ENCODE measurements at places on chromosomes 1 and 21.

DNA sequence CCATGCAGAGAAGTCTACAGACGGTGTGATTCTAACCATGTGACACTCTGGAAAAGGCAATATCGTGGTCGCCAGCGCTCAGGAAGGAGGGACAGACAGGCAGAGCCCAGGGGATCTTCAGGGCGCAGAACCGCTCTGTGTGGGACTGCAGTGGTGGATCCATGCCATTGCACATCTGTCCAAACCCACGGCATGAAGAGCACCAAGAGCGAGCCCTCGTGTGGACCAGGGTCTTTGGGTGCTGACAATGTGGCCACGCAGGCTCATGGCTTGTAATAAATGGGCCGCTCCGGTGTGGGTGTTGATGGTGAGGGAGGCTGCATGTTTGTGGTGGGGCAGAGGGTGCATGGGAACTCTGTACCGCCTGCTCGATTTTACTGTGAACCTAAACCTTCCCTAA, 25.3 kb upstream of the POFUT2 start:
- DNase-seq: no peak

DNA sequence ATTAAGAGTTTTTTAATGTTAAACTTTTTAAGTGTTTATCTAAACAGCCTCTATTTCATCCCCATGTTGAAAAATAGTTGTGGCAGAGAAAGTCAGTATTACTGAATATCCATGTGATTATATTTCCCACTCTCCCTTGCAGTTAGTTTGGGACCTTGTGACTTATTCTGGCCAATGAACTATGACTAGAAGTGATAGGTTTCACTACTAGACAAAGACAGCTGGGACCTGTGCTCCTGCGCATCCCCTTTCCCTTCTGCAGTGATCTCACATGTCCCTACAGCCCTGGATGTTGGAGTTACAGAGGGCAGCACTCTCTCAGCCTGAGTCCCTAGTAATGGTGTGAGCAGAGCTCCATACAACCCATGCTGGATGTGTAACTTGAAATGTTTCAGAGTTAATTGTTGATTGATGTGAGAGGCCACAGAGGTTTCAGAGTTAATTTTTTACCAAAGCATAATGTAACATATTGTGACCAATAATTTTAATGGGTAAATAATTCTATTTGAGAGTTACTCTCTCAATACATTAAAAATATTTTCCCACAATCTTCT, 18.7 kb upstream of the SAMD13 start:
- no peak for DNase-seq

- no peak for DNase-seq
Measured at GRCh38 chr21:37974081-37974480, 57.8 kb upstream of the KCNJ6 start.

- DNase-seq: peak; percentile 78
Measured at GRCh38 chr1:167517535-167518330, 596 bp downstream of the CD247 start.

- no peak for DNase-seq
Measured at GRCh38 chr1:4027492-4028138, 127.5 kb upstream of the C1orf174 start.

DNA sequence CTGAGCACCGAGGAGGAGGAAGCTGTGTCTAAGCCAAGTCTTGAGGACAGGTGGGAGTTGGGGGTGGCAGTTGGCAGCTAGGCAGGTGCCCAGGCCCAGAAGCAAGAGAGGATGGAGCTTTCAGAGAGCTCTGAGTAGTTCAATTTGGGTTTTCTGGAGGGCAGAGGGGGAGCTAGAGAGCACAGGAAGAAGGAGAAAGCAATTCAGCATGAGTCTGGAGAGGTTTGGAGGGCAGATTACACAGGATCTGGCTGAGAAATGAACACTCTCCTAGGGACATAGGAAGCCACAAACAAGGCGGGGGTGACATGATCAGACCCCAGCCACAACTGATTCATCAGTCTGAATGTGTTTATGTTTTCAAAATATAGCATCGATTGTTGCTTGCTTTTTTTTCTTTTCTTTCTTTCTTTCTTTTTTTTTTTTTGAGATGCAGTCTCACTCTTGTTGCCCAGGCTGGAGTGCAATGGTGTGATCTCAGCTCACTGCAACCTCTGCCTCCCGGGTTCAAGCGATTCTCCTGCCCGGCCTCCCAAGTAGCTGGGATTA, 23.8 kb downstream of the PTPRF start:
- DNase-seq: no peak

DNA sequence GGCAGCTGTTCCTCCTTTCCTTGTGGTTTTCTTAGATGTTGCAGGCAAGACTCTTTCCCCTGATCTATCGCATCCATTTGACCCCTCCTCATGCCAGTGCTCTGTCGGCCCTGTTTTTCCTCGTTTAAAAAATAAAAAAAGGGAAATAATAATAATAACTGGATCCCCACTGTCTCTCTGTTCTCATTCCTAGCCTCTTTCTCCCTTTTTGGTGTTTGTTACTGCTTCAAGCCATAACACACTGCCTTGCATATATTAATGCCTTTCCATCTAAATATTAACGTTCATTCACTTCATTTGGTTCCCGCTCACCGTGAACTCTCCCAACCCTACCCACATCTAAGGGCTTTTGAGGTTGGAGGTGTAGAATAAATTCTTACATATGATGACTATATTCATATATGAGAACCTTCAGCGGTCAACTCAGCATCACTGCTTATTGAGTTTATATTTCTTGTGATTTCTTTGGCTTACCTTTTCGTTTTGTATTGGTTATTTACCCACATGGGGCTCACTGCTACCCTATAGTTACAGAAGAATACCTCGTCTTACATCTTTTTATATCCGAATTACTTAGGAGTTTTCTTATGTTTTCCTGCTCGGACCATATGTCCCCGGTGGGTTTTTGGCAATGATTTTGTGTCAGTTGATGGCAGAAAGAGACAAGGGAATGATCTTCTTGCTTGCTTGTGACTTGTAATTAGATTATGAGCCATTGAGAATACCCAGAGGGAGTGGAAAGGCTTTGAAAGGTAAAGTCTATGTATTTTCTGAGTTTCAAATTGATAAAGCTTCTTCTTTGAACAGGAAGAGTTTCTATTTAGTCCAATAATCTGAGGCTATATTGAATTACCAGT, 805 bp downstream of the ATG4C start:
- no peak for DNase-seq

DNA sequence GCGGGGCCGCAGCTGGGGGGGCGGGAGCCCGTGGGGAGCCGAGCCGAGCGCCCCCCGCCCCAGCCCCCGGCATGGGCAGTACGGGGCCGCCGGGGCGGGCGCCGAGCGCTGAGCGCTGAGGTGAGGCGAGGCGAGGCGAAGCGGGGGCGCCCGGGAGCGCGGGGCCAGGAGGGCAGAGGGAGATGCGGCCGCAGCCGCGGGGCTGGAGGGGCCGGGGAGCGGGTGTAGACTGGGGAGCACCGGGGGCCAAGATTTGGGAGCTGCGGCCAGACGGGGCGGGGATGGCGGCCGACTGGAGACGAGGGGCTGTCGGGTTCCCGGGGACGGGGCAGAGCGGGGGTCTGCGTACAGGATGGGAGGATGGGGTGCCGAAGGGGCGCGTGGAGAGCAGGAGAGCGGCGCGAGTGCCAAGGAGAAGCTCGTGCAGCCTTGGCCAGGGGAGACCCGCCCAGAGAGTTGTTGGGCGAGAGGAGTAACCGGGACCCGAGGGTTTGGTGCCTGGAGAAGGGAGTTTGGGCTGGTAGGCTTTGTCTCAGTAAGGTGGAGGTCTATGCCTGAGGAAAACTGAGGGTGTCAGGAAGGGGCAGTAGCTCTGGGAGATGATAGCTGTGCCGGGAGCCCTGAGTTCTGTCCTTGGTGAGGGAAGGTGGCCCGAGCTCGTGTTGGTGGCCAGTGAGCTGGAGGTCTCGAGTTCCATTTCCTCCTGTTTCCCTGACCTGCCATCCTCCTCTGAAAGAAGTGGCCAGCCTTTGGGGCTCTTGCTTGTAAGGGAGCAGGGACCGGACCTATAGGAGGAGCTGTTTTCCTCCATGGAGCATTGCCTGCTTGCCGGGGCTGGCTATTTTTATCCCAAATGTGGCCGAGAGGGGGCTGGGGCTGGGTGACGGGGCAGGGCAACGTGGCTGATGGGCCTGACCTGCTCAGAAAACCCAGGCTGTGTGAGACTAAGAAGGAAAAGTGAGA, 539 bp downstream of the ATP8B2 start:
- no peak for DNase-seq

GRCh38 chr1:53737648-53738204, 1.2 kb downstream of the GLIS1 start:
- no peak for DNase-seq

DNA sequence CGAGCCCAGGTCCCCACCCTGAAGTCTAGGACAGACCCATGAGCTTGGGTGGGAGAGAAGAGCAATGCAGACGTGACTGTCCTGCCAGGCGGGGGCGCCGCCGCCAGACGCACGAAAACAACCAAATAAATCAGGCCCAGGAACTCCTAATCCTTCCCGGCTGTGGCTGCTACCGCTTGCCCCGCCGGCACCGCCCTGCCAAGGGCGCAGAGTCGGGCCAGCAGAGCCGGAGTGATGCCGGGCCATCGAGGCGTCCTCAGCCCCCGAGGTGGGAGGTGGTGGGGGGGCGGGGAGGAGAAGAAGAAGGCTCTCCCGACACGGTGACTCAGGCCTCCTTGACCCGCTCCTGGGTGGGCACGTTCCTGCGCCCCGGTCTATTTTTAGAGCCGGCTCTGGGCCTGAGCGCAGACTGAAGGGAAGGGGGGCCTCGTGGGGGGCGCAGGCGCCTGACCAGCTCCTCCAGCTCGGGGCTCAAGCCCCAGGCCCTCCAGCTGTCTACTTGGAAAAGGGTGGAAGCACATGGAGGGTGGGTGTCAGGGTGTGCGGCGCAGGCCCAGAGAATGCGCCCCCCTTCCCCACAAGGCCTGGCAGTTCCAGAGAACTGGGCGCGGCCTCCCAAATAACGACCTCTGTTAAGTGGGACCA, 10.7 kb upstream of the COL16A1 start:
- DNase-seq: no peak

- DNase-seq: no peak
Measured at GRCh38 chr1:205690122-205690756, 9.9 kb upstream of the SLC45A3 start.

DNA sequence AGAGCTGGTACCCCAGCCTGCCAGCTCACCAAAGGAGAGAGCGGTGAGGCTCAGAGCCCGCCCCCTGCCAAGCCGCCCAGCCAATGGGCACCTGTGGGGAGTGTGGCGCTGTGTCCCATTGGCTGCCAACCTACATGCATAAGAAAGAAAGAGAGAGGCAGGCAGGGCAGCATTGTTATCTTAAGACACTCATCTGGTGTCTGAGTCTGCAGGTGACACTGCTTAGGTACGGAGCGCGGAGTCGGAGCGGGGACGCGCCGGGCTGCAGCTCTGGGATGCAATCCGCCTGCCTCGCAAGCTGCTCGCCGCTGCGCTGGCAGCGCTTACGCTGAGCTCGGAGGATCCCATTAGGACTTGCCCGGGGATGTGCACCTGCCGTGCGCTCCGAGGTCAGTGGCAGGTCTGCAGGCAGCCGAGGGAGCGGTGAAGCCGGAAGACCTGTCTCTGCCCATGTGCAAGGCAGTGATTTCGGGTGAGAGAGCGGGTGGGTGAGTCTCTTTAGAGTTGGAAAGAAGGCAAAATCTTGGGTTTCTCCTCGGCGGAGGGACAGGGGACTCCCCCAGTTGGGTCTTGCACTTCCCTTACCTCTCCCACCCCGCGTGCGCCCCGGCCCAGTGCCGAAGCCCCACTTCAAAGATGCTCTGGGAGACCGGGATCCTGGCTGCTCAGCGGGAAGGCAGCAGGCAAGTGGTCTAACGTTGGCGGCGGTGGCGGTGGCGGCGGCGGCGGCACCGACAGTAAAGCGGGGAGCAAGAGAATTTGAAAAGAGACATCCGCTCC, at the start of gene BRINP2:
TSS of gene BRINP2 (plus strand) at position 203 of the 780 bp plus-strand sequence. CDS start 58,919 bp downstream, outside the sequence.
- no peak for DNase-seq

GRCh38 chr1:226872437-226872836, 2.0 kb downstream of the PSEN2 start:
- no peak for DNase-seq

- no peak for DNase-seq
Measured at GRCh38 chr1:197471248-197471985, 203.4 kb downstream of the CRB1 start.

DNA sequence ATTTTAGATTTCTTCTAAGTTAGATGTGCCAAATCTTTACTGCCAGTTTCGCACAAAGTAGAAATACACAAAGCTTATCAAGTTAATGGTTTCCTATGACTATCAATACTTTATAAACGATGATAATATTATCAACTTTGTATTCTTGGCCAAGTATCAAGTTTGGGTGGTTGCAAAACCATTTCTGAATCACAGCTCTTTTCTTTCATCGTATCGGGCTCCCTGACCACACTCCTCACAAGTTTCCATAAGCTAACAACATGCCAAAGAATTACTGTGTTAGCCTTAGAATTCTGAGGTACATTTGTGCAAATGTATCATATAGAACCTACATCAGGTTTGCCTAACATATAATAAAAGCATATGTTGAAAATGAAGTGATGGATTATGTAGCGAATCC, 311.0 kb downstream of the KCTD3 start:
- DNase-seq: no peak

Measured in stimulated activated CD8-positive, alpha-beta memory T cell treated with anti-CD3 and anti-CD28 coated beads, Interleukin-2, amount 100 ng/mL, for 1 hour (primary cell).